Pancreas (tissue), 10 donors: ENCODE measurements at places on chromosomes 7 and 10. TPM values are rescaled to one million over a fixed set of nuclear protein-coding genes. Genes with fewer than 3 reads are reported as not detected.

Gene ABCA13
- 0.49 TPM for total RNA-seq

DNA sequence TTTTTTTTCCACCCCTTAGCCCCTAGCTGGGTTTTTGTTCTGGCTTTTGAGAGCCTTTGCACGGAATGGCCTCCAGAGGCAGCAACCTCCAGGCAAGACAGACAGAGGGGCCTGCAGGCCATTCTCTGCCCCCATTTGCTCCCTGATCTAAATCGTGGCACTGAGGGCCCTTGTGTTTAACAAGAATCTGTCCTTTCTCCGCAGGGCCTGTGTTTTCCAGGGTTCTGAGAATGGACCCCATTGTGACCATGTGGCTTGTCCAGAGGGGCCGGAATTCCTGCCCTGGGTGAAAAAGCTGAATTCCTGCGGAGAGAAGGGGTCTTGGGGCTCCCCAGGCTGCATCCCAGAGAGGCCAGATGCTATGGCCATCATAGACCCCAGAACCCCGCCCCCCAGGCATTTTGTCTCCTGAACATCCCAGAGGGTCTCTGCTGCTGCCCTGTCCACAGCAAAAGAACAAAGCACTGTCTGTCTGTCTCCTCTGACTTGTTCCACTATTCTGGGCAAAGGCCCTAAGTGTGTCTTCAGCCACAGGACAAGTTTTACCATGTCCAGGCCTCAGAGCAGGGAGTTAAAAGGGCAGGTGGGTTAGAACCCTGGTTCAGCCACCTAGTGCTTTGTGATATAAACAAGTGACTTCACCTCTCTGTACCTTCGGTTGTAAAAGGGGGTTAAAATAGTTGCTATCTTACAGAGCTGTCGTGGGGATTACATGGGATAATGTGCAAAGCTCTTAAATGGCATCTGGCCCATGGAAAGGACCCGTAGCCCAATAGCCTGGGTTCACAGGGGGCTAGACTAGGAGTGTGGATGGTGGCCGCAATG, 155.6 kb downstream of the SH3PXD2A start:
- no peak overlapping the region for H3K27ac ChIP-seq
- no peak overlapping the region for H3K4me3 ChIP-seq
- H3K4me1 ChIP-seq: no peaks in the 10 kb centered on the region
- DNase-seq: no peak
- no peaks in the 10 kb centered on the region for H3K36me3 ChIP-seq

DNA sequence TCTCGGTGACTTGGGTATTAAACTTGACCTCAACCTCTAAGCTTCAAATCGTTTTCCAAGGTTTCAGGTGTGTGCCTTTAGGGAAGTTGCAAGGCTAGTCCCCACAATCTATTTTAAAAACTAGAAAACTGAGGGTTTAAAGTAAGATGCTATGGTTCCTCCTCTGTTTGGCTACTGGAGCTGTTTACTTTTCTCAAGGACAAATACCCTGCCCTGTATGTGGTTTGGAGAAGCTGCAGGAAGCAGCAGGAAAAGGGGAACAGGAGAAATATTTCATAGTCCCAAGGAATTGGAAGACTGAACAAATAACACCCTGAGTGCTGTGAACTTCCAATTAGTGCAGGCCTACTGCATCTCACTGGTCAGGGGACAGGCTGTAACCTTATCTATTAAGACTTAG, 135.9 kb downstream of the NRP1 start:
- H3K27ac ChIP-seq: no peak overlapping the region
- no peaks in the 10 kb centered on the region for H3K27me3 ChIP-seq
- H3K4me3 ChIP-seq: no peak overlapping the region
- H3K36me3 ChIP-seq: no peaks in the 10 kb centered on the region

DNA sequence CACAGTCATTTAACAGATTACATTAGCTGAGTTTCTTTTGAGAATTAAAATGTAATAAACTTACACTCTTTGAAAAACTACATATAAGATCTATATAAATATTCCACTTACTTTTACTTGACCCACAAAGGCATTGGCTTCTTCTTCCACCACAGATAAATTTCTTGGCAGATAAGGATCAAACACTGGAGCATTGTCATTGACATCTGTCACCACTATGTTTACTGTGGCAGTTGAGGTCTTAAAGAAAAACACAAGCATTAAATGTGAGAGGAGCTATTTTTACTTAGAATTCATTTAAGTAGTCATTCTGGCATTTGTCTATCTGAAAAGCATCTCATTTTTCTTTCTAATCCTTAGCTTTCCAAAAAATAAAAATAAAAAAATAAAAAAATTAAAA, 734.4 kb downstream of the PCDH15 start:
- no peaks in the 10 kb centered on the region for H3K4me1 ChIP-seq
- no peaks in the 10 kb centered on the region for H3K36me3 ChIP-seq
- no peak overlapping the region for H3K27ac ChIP-seq
- H3K27me3 ChIP-seq: no peaks in the 10 kb centered on the region
- H3K4me3 ChIP-seq: no peak overlapping the region
- no peak for DNase-seq

DNA sequence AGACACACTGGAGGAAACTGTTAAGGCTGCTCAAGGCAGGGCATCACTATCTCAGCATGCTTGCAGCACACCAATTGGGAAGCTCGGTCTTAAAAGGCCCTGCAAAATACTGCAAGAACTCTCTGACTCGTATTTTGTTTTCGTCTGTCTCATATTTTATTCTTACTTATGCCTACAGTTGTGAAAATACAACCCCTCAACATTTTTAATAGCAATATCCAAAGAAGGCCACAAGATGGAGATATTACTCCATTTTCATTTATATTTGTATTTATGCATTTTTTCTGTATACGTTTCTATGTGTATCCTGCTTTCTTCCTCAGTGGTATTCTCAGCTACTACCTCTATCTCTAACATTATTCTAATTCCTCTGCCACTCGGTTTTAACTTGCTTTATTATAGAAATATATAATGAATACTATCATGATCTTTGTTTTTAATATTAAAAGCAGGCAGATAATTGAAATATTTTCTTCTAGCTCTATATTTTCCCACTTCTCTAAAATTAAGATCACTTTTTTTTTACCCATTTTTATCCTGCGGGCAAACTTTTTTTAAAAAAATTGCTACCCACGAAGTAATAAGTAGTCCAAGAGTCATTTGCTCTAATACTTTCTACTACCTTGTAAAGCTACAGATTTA, 10.0 kb downstream of the DNAJC1 start:
- no peaks in the 10 kb centered on the region for H3K27me3 ChIP-seq
- H3K4me3 ChIP-seq: no peak overlapping the region
- H3K36me3 ChIP-seq: no peaks in the 10 kb centered on the region
- no peak for DNase-seq
- H3K27ac ChIP-seq: no peak overlapping the region

- H3K27ac ChIP-seq: no peak overlapping the region
- H3K4me3 ChIP-seq: peak overlapping the region; percentile 29
- H3K4me1 ChIP-seq: no peaks in the 10 kb centered on the region
- H3K36me3 ChIP-seq: no peaks in the 10 kb centered on the region
- no peaks in the 10 kb centered on the region for H3K27me3 ChIP-seq
These were observed 74.7 kb downstream of the CXCL12 start for GRCh38 chr10:44309939-44310761.

DNA sequence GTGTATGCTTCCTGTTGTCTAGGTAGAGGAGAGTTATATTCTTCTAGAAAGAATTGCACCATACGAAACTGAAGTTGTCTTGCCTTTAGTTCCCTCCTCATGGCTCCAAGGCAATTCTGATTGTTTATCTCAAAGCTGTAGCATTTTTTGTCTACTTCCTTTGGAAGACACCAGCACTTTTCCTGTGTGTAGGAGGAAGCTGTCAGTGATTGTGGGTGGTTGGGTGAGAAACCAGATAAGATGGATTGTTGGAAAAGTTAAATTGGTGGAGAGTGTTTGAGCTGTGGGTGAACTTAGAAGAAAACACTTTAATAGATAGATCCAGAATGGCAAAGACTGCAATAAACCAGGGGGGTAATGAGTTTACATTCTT, 12.1 kb upstream of the CSTF2T start:
- no peak for DNase-seq
- no peaks in the 10 kb centered on the region for H3K4me1 ChIP-seq
- H3K4me3 ChIP-seq: no peak overlapping the region
- no peaks in the 10 kb centered on the region for H3K27me3 ChIP-seq
- no peaks in the 10 kb centered on the region for H3K36me3 ChIP-seq

DNA sequence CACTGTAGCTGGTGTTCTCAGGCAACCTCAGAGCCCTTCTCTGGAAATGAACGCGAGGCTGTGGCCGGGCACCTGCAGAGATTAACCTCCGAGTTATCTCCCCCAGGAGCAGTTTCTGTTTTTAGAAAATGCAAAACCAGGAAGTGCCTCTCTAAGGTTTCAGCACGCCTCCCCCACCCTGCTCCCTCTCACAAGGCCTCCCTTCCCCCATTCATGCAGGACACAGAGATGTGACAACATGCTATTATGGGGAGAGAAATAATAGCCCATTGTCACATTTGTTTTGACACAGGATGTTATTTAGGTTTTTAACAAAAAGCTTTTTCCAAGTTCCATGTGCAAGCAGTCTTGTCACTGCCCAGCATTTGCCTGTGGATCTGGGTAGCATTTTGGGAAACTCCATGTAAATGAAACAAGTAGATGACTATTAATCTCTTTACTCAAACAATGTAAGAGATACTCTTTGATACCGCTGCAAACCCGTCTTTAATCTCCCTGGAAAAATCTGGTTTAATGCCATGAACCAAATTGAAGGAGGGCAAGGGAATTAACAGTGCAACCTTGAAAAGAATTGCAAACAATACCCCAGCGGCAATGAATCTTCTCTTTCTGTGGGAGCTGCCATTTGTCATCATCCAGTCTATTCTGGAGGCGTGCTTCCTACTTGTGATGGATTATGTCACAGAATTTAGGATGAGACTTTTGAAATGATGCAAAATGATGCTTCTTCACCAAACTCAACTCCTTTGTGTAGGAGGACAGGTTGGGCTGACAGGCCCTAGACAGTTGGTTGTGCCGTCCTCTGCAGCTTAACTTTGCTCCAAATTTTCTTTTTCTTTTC, 86.5 kb upstream of the NMT2 start:
- peak overlapping the region; percentile 5 for H3K4me3 ChIP-seq
- no peaks in the 10 kb centered on the region for H3K27me3 ChIP-seq
- DNase-seq: no peak
- H3K36me3 ChIP-seq: no peaks in the 10 kb centered on the region
- H3K27ac ChIP-seq: peak overlapping the region; percentile 54

DNA sequence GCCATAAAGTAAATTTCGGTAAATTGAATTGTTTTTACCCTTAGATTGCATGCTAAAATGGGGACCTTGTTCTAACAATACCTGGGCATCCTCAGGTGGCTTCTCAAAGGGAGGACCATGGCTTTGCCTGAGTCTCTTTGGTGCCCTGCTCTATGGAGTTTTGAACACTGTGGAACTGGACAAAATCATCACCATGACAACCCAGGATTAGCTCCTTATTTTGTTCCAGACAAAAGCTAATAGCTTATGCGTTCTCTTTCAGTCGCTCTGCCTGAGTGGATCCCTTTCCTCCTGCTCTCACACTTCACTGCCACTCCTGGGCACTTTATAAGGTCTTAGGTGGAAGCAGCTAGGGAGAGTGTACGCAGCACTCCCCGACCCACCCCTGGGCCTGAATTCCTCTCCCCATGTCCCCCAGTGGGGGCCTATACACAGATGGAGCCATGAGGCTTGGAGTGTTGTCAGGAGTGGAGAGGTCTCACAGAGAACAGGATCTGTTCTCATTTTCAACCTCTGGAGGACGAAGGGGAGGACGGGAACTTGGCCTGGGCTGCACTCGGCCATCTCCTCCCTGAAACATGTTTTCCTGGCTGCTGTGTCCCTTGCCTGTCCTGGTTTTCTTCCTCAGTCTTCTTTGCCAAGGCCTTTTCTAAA, 19.0 kb downstream of the ADCYAP1R1 start:
- H3K27ac ChIP-seq: no peak overlapping the region
- no peak overlapping the region for H3K4me3 ChIP-seq
- DNase-seq: no peak
- no peaks in the 10 kb centered on the region for H3K4me1 ChIP-seq
- H3K36me3 ChIP-seq: no peaks in the 10 kb centered on the region

DNA sequence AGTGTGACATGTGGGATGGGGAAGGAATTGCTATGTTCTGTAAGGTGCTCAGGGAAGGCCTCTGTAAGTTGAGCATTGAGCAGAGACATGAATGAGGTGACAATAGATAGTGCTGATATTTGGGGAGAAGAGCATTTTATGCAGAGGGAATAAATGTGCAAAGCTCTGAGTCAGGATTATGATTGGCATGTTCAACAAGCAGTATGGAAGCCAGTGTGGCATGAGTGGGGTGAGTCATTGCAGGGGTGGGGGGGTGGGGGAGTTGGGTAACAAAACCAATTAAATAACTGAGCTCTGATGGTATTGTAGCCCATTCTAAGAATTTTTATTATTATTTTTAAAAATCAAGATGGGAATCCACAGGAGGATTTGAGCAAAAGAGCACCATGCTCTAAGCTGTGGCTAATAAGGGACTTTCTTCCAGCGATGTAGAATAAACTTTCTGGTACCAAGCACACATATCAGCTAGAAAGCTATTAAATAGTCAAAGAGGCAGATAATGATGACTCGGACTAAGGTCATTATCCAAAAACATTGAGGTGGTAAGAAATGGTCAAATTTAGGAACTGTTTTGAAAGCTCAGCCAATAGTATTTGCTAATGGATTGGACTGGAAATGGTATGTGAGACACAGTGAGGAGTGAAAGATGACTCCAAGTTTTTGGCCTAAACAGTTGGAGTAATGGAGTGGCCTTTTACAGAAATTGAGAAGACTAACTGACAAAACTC, 96.4 kb downstream of the PRKG1 start:
- no peak for DNase-seq
- H3K4me3 ChIP-seq: no peak overlapping the region
- no peaks in the 10 kb centered on the region for H3K36me3 ChIP-seq
- no peak overlapping the region for H3K27ac ChIP-seq

DNA sequence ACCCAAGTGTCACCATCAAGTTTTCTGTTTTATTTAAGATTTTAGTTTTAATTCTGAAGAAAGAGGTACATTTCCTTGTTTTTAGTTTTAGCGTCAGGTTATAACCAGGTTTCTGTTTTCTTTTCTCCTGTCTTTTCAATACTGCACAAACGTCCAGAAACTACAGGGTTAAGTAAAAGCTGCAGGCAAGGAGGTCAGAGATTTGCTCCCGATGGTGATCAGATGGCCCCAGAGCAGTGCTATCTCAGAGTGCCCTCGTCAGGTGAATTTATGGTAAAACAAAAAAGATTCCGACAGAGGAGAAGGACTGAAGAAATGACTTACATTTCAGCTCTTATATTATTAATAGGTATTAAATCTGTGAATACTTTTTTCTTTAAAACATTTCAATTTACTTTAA, 128.2 kb downstream of the STRA8 start:
- H3K36me3 ChIP-seq: no peaks in the 10 kb centered on the region
- no peak overlapping the region for H3K27ac ChIP-seq
- H3K4me3 ChIP-seq: no peak overlapping the region

DNA sequence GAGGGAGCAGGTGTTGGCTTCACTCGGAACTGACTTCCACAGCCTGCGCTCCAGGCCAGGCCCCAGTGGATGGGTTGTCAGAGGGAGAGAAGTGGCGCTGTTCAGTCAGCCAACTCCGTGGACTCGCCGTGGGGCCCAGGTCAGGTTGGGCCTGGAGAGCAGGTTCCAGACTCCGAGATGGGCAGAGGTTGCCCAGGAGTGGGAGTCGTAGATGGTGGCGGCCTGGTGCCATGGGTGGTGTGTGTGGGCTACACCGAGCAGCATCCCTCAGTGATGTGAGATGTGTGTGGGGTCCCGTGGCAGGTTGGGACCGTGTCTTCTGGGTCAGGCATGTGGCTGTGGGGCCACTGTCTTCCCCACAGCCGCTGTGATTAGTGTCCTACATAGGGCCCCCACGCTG, 10.4 kb downstream of the ZNF316 start:
- H3K27ac ChIP-seq: no peak overlapping the region
- no peak overlapping the region for H3K4me3 ChIP-seq
- no peaks in the 10 kb centered on the region for H3K27me3 ChIP-seq
- no peak for DNase-seq
- no peaks in the 10 kb centered on the region for H3K36me3 ChIP-seq
- no peaks in the 10 kb centered on the region for H3K4me1 ChIP-seq
